SJCRH30 (cell line): ENCODE measurements at places on chromosomes 4 and X. TPM values are rescaled to one million over a fixed set of nuclear protein-coding genes. Genes with fewer than 3 reads are reported as not detected.
A peak's percentile ranks its signal among the peaks of the same experiment; 100 is the strongest.

DNA sequence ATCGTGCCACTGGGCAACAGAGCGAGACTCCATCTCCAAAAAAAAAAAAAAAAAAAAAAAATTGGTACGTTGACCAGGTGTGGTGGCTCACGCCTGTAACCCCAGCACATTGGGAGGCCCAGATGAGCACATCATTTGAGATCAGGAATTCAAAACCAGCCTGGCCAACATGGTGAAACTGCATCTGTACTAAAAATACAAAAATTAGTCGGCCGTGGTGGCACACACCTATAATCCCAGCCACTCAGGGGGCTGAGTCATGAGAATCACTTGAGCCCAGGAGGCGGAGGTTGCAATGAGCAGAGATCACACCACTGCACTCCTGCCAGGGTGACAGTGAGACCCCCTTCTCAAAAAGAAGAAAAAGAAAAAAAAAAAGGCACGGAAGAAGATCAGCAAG, 24.5 kb downstream of the RBMX start:
- H3K27me3 ChIP-seq, result no peaks in the 10 kb centered on the region
- no peak overlapping the region for H3K27ac ChIP-seq
- no peak for DNase-seq
- H3K4me3 ChIP-seq, result no peak overlapping the region
- H3K4me1 ChIP-seq, result no peaks in the 10 kb centered on the region
- no peaks in the 10 kb centered on the region for H3K36me3 ChIP-seq

DNA sequence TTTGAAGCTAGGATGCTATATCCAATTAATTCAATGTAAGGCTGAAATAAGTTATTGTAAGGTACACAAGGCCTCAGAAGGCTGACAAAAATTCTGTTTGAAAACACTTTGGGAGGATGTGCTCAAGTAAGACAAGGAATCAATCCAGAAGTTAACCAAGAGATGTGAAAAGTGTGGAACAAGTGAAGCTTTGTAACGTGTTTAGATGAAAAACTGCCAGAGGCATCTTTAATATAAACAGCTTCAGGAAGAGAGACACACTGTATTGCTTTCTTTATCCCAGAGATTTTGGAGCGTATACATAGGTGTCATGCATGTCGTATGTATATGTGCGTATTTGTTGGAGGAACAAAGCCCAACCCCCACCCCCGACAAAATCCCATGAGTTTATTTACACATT, 28.3 kb upstream of the YTHDC1 start:
- no peaks in the 10 kb centered on the region for H3K4me1 ChIP-seq
- DNase-seq, result no peak
- no peaks in the 10 kb centered on the region for H3K36me3 ChIP-seq
- no peak overlapping the region for H3K4me3 ChIP-seq

GRCh38 chrX:152861116-152861515, 30.3 kb downstream of the NSDHL start:
- H3K27me3 ChIP-seq, result no peaks in the 10 kb centered on the region
- H3K27ac ChIP-seq, result no peak overlapping the region
- H3K4me3 ChIP-seq, result no peak overlapping the region
- no peaks in the 10 kb centered on the region for H3K36me3 ChIP-seq
- no peaks in the 10 kb centered on the region for H3K4me1 ChIP-seq
- no peak for DNase-seq

The YY2 gene
- total RNA-seq, result 1.6 and 3.4 TPM in 2 replicates

GRCh38 chr4:163048447-163048846, 118.2 kb downstream of the NAF1 start:
- DNase-seq, result peak; percentile 16
- no peaks in the 10 kb centered on the region for H3K4me1 ChIP-seq
- H3K36me3 ChIP-seq, result no peaks in the 10 kb centered on the region

- H3K36me3 ChIP-seq, result no peaks in the 10 kb centered on the region
- peaks cover under 1% of the 10 kb centered on the region; the same call in 1 of the 2 replicates for H3K4me1 ChIP-seq
- H3K4me3 ChIP-seq, result no peak overlapping the region
- DNase-seq, result no peak
Observed at GRCh38 chr4:574346-575161, 1.5 kb downstream of the TMEM271 start.

DNA sequence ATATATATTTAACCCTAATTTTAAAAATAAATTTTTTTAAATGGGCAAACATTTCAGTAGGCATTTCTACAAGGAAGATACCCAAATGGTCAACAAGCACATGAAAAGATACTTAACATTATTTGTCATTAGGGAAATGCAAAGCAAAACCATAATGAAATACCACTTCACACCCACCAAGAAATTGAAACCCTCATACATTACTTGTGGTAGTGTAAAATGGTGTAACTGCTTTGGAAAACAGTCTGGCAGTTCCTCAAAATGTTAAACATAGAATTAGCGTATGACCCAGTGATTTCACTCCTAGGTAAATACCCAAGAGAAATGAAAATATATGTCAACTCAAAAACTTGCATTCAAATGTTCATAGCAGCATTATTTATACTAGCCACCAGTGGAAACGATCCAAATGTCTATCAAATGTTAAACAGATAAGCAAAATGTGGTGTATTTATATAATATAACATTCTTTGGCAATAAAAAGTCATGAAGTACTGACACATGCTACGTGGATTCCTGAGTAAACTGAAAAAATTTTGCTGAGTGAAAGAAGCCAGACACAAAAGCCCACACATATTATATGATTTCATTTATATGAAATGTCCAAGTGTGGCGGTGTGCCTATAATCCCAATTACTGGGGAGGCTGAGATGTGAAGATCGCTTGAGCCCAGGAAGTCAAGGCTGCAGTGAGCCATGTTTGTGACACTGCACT, 16.6 kb downstream of the TRIM2 start:
- H3K27me3 ChIP-seq, result no peaks in the 10 kb centered on the region
- no peak for DNase-seq
- no peak overlapping the region for H3K27ac ChIP-seq
- H3K4me1 ChIP-seq, result no peaks in the 10 kb centered on the region
- H3K4me3 ChIP-seq, result no peak overlapping the region

The PGM2 gene
- total RNA-seq, result 33.1 and 37.0 TPM in 2 replicates

The CXCL8 gene
- total RNA-seq, result 0.18 and 0.40 TPM in 2 replicates

DNA sequence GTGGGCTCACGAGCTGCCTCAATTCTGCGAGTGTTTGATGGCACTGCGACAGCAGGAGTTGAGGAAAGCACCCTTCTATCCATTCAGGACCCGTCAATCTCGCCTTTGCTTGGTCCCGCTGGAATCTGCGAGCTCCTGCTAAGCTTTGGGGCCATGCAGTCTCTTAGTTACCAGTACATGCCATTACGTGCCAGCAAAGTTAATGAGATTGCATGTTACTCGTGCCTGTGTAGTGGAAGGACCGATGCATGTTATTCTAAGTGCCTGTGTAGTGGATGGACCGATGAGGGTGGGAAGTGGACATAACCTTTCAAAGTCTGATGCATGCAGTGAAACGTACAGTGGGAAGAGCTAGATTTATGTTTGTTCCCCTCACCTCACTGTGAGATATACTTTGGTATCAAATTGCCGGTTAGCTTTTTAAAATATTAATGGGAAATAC, 569 bp downstream of the RPS3A start:
- no peaks in the 10 kb centered on the region for H3K27me3 ChIP-seq
- DNase-seq, result no peak
- H3K4me3 ChIP-seq, result peak overlapping the region; percentile 83
- peaks cover 50% of the 10 kb centered on the region for H3K36me3 ChIP-seq

DNA sequence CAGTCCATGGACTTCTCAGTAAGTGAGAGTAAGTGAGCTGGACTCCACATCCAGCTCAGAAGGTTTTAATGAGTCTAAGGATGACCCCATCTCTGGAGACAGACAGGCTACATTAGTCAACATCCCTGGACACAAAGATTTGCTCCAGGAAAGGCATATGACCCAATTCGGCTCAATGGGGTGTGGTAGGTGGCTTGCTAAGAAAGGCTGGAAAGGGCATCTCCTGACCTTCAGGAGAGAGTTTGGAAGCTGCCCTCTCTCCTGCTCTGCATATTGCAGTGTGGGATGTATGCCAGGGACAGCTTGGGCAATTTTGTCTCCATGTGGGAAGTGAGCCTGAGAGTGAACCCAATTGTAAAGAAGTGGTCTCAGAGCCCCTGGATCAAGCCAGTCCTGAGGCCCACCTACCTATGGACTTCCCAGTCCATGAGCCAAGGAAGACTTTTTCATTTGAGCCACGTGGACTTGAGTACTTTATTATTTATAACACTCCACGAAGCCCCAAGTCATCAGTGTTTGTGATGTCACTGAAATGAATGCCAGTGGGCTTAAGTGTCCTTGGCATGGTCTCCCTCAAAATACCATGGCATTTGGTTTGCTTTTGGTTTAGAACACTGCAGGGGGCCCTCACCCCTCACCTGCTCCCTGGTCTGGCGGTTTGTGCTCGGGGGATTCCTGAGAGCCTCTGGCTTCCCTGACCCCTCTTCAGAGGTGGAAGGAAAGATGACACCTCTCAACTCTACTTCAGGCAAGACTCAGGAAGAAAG, 10.4 kb upstream of the ABLIM2 start:
- H3K27me3 ChIP-seq, result peaks cover 6% of the 10 kb centered on the region; the same call in 1 of the 2 replicates
- no peak for DNase-seq
- H3K36me3 ChIP-seq, result no peaks in the 10 kb centered on the region

DNA sequence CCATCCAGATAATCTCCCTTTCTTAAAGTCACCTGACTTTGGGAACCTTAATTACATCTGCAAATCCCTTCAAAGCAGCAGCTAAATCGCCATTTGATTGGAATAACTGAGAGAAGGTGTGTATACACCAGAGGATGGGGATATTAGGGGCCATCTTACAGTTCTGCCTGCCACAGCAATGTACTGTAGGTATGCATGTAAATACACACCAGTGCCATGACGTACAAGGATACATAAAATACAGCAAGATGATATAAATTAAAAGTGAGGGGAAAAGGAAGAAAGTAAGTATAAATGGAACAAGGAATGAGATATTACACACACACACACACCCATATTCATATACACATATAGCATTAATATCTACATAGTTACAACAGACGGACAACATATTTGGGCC, 81.2 kb downstream of the CBR4 start:
- H3K4me3 ChIP-seq, result no peak overlapping the region
- H3K27ac ChIP-seq, result no peak overlapping the region
- no peaks in the 10 kb centered on the region for H3K4me1 ChIP-seq
- no peaks in the 10 kb centered on the region for H3K27me3 ChIP-seq

The PAGE1 gene
- not detected in 2 replicates for total RNA-seq

DNA sequence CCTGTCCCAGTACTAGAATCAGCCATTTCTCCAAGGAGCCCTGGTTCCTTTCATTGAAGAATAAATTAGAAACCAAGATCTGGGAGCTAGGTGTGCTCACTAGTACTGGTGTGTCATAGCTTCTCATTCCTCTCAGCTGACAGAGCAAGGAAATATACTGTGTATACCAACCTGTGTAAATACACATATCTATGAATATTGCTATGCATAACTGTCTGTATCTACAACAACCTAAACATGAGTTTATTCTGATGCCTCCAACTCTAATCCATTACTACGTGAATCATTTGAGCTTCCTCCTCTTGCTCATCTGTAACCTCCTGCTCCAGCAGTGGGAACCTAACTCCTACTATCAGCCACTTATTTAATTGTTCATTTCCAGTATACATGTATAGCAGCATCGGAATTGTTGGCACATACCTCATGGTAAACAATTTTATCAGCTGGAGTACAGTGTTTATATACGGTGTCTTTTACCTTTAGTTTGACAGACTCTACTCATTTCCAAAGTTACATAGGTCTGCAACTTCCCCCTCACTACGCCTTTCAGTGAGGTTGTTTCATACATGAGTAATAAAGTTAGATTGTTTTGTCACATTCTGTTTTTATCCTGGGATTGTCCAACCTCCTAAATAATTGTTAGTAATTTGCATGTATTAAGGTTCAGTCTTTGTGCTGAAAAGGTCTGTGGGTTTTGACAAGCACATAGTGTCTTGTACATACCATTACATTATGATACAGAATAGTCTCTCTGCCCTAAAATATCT, 7.1 kb upstream of the SCRG1 start:
- H3K36me3 ChIP-seq, result no peaks in the 10 kb centered on the region
- no peak overlapping the region for H3K4me3 ChIP-seq
- no peaks in the 10 kb centered on the region; the same call in 1 of the 2 replicates for H3K4me1 ChIP-seq
- no peaks in the 10 kb centered on the region for H3K27me3 ChIP-seq
- no peak for DNase-seq
- no peak overlapping the region for H3K27ac ChIP-seq

- H3K4me3 ChIP-seq, result no peak overlapping the region
- no peak overlapping the region for H3K27ac ChIP-seq
- H3K27me3 ChIP-seq, result no peaks in the 10 kb centered on the region; the same call in 1 of the 2 replicates
- peak; percentile 7 for DNase-seq
- no peaks in the 10 kb centered on the region for H3K4me1 ChIP-seq
Observed at GRCh38 chr4:57926311-57926710, 816.1 kb upstream of the IGFBP7 start.

DNA sequence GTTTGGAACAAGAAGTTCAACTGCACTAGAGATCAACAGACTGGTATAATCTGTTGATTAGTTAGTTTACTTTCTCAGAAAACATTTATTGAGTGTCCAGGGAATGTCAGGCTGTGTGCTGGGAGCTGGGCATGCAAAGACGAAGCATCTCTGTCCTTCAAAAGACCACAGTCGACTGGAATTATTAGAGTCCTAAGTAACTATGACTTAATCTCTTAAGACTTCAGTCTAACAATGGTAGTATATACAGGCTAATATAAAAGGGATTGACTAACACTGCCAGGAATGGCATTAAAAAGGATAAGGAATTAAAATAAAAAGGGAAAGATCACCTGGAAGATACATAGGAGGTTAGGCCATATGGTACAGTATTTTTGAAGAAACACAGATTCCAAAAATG, 128.7 kb downstream of the WDFY3 start:
- H3K4me1 ChIP-seq, result peaks cover 9% of the 10 kb centered on the region; the same call in 1 of the 2 replicates
- H3K4me3 ChIP-seq, result no peak overlapping the region
- no peak for DNase-seq
- H3K36me3 ChIP-seq, result peaks cover 57% of the 10 kb centered on the region
- no peaks in the 10 kb centered on the region for H3K27me3 ChIP-seq

The MAGEA1 gene
- not detected in 2 replicates for total RNA-seq

GRCh38 chr4:78166622-78167021, 109.5 kb downstream of the FRAS1 start:
- H3K27ac ChIP-seq, result no peak overlapping the region
- no peak for DNase-seq
- peaks cover 6% of the 10 kb centered on the region for H3K4me1 ChIP-seq
- H3K4me3 ChIP-seq, result no peak overlapping the region
- H3K36me3 ChIP-seq, result no peaks in the 10 kb centered on the region
- H3K27me3 ChIP-seq, result no peaks in the 10 kb centered on the region

DNA sequence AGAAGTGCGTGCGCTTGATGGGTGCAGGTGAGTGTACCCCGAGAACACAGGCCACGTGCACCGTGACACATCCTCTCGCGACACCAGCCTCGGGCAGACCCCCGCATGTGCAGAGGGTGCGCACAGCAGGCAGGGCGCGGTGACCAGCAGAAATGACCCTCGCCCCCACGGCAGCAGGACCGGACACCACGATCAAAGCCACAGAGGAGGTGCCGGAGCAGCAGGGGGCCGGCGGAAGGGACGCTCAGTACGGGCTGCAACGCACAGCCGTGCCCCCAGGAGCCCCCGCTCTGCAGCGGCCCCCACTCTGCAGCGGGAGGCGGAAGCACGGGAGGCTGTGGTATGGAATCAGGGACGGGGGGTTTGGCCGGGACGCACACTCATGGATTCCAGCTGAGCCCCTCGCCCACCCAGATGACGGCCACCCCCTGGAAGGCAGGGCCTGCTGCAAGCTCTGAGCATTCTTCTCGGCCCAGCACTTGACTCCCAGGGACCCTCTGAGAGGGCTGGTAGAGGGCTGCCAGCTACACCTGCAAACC, 17.1 kb downstream of the PPP2R3B start:
- no peaks in the 10 kb centered on the region for H3K36me3 ChIP-seq
- H3K27me3 ChIP-seq, result no peaks in the 10 kb centered on the region
- peaks cover 18% of the 10 kb centered on the region for H3K4me1 ChIP-seq
- DNase-seq, result no peak

The PITX2 gene
- 87.2 and 93.3 TPM in 2 replicates for total RNA-seq

The PNMA6F gene
- not detected in 2 replicates for total RNA-seq
